ENCODE measurements at places on chromosomes 7 and 10.

DNA sequence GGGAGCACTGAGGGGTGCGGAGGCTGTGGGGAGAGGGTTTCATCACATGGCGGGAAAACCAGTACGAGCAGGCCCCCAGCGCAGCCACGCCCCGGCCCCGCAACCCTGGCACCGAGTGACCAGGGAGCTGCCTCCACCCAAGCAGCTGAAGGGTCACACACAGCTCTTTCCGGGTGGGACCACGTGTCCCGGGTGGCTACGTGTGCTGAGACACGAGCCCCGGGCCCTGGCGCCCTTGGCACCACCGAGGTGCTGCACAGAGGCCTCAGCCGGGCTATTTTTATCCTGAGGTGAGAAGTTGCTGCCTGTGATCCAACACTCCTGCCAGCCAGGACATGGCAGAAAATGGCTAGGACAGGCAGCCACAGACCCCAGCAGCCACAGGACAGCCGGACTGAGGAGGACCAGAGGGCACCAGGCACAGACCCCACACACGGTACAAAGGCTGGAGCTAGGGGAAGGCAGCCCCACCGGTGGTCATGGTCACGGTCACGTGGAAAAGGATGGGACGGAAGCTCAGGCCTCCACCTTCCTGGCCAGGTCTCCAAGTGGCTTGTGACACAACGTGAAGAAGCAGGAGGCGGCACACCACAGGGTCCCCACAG lies 223.7 kb downstream of the MAD1L1 start:
- DNase-seq = no peak

- no peak for DNase-seq
Measured at GRCh38 chr10:29266641-29267040, 22.2 kb upstream of the LYZL1 start.

DNA sequence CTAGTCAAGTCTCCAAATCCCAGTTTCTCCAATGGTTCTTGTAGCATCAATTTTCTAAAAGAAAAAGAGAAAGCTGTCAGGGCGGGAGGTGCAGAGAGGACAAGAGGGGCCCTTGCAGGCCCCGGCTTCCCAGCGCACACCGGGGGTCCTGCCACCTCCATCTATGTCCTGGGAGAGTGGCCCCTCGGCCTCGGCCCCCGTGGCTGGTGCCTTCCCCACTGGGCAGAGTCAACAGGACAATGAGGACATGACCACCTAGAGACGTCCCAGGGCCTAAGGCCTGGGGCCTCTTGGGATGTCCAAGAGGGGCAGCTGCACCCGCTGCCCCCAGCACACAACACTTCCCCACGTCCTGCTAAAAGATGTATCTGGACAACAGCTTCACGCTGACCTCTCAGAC lies 5.9 kb downstream of the COX19 start:
- no peak for DNase-seq

DNA sequence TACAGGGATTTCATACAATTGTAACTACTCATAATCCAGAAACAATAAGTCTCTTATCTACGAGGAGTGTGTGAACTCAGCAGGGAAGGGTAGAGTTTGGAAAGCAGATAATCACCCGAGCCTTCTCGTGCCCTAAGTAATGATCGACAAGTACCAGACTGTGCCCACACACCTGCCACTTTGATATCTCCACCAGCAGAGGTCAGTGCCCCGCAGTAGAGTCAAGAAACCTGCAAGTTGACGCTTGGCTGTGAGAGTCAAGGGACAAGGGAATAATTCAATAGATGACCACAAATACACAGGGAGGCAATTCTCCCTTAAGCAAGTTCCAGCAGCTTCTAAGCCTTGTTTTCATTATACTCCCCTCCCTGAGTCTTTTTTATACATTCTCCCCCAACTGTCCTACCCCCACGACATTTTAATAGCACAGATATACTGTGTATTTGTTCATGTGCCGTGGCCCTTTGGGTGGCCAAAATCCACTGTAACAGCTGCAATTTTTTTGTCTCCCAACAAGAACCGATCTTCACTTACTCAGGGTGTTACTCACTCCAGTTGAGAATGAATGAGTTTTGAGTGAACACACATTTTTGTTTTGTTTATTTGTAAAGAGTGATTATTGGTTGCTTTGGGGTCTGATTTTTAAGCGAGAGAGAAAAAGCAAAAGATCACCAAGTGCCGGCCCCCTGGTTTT lies 106.9 kb upstream of the RHEB start:
- peak; percentile 30 for DNase-seq

DNA sequence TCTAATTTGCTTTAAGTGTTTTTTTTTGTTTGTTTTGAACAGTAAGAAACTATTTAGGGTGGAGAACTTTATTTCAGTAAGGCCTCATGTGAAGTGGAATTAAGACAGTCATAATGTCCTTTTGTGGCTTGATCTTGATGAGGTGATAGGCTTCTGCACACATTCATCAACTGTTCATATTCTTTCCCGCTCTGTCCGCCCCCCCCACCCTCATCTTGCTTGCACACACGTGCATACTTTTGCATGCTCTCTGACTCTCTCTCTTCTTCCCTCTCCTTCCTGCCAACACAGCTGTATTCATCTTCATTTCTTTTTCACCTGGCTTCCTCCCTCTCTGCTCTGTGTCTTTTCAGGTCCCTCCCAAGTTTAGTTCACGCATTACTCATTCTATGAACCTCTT lies 429.6 kb downstream of the AUTS2 start:
- DNase-seq = no peak

DNA sequence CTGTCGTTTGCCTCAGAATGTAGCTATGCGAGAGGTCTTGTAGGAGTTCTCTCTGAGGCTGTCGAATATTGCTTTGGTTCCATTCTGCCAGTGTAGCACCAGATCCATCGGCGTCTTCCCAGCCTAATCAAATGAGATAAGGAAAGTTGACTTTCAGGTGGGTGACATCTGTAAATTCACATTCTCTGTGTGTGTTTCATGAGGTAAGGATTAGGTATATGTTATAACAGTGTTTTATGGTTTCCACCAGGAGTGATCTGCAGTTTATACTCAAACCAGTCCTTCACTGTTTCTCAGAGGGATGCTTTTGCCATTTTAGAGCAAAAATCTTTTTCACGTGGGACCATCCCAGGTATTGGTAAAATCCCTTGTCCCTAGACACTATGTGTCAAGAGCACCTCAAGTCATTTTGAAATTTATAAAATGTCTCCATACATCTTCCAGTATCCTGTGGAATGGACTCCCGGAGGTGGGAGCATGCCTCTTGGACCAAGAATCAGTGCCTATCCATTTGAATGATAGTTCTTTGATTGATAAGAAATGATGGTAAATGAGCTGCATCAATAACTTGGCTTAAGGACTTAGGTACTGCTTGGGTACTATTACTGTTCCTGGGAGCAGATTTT lies 7.9 kb downstream of the ANKRD1 start:
- no peak for DNase-seq

GRCh38 chr10:107442035-107442505 lies 277.6 kb upstream of the SORCS1 start:
- no peak for DNase-seq

DNA sequence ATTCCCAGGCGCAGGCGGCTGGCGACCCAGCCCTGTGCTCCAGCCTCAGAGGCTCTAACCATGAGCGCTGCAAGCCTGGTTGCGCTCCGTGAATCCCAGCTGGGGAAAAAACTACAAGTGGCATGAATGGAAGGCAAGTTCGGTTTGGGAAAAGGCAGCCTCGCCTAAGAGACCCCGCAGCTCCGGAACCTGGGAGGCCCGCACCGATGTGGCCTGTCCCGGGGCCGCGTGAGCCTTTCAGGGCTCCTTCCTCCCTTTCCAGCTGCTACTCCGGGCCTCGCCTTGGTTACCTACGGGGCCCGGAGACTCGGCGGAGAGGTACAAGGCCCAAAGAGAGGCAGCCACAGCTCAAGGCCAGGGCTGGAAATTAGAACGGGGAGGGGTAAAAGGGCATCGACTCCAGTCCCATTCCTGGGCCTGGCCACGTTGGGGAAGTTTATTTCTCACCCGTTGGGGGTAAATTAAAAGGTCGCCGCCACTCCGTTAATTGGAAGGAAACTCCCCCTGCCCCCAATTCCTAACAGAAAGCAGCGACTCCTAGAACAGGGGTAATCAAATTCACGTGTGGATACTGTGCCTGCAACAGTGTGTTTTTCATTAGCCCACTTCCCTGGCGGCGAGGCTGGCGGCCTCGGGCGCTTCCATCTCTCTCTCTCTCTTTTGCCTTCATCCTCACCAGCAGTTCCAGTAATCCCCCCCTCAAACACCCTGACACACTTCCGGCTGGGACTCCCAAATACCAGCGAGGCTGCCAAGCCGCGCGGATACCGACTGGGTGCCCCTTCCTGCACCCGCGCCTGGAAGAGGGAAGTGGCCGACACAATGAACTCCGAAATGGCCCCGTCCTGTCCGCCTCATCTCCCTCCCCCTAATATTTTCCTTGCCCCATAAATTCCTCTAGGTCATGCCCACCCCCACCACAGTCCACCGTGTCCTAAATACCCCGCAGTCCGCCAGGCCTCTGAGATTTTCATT lies 1.5 kb upstream of the HOXA9 start:
- no peak for DNase-seq

DNA sequence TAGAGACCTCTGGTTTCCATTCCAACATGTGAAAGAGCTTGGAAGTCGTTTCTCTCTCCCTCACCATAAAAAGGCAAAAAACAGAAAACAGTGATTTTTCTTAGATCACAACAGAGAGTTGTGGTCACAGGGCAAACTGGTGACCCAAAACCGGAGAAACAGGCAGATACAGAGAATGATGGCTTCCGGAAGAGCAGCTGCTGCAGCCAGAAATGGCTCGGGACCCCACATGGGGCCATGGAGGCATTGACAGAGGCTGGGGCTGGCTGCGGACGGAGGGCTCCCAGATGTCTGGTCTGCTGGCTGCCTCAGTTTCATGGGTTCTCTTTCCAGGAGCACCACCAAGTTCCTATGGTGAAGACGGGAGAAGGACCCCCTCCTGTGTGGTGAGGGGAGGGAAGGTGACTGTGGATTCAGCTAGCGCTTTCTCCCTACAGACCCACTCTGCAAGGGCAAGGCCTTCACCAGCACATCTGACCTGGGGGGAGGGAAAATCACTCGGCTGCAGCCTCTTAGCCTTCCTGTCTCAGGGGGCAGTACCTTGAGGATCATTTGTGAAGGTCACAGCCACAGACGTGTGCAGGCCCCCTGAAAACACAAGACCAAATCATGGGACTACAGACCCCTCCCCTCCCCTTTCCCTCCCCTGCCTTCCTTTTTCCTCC lies 81.4 kb downstream of the WDR37 start:
- DNase-seq = no peak

- DNase-seq = no peak
Measured at GRCh38 chr10:122182308-122182707, 88.8 kb upstream of the BTBD16 start.

DNA sequence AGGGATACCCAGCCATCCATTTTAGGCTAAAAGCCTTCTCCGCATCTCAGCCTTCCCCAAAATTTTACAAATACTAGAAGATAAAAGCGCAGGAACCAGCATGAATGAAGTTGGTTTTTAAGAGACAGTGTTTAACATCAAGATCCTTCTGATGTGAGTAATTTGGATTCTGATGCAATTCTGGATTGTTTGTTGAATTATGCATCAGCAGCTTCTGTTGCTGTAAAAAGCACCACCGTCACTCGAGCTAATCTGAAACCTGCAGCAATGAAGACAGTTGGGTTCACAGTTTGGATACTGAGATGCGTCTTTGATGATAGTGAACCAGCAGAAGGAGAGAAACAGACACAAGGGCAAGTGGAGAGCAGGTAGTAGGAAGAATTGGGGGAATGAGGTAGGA lies 179.2 kb downstream of the PLXNA4 start:
- DNase-seq = peak; percentile 20

DNA sequence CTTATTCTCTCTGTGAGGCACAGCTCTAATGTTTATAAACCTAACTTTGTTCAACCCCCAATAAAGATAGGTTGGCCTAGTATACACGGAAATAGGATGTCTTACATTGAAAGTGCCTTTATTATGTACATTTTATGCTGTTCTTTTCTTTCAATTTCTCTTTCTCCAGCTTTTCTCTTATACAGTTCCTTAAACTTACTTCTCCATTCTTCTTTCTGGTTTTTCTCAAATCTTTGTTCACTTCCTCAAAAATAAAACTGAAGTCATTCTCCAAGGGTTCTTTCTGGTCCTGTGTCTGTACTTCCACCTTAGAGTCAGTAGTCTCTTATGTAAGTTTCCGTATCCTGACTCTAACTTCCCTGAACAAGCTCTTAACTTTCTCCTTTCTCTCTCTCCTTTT lies 29.2 kb upstream of the NAMPT start:
- peak; percentile 90 for DNase-seq

DNA sequence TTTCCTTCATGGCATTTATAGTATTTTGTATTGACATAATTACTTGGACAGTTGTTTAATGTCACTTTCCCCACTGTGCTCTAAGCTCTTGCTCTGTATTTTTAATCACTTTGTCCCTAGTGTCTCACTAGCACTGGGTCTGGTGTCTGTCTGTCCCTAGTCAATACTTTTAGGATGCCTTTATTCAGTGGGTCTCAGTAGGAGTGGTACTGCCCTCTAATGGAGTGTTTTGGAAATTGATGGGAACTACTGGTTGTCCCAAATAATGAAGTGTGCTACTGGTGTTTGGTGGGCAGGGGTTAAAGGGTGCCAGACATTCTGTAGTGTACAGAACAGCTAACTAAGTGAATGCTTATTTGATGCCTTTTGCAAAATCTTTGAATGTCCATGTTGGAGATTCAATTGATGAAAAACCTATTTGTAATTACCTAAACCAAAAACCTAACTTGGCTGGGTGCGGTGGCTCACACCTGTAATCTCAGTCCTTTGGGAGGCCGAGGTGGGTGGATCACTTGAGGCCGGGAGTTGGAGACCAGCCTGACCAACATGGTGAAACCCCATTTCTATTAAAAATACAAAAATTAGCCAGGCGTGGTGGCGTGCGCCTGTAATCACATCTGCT lies 33.3 kb downstream of the CDK14 start:
- DNase-seq = peak; percentile 78

- no peak for DNase-seq
Measured at GRCh38 chr7:129793506-129794310, 159.1 kb downstream of the UBE2H start.

Measured in suppressor macrophage treated with lipopolysaccharide for 4 hours (primary cell).